T-helper 22 cell (primary cell): ENCODE measurements at places on chromosomes 3 and 15.
A peak's percentile ranks its signal among the peaks of the same experiment; 100 is the strongest.

DNA sequence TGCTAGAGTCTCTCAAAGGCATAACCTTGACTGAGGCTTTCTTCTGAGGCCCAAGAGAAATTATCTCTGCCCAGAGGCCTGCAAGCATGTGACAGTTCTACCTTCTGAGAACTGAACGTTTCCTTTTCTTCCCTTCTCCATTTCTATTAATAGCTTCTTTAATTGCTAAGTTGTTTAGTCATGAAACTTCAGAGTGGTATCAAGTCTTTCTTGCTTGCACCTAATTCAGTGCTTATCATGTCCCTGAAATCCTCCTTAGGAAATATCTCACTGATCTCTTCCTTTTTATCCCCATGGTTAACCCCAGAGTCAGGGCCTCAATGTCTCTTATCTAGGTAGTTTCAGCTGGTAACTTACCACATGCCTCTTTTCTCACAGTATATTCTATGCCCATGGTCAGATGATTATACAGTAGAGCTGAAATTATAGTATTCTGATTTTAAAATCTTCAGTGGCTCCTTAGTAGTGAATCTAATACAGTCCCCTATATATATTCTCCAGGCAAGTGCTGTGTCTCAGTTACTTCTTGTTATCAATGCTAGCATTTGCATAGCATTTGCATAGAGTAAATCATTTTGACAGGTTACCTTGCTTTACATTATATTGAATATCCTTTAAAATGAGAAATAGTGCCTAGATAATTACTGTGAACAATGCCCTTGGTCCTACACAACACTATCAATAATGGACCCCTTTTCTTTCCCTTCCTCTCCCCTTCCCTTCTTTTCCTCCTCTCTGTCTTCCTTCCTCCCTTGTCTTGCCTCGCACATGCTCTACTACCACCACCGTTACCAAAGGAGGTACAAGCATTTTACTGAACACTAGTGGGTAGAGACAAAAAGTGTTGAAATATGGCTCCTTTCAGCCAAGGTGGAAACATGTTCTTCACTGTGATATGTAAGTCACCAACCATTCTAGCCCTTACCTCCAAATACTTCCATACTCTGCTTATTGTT is 33.0 kb downstream of the KBTBD8 start:
- DNase-seq = no peak

- DNase-seq = no peak
Observed at GRCh38 chr3:137165117-137165806, 207.5 kb downstream of the IL20RB start.

GRCh38 chr15:55226127-55226526 is 29.4 kb upstream of the RSL24D1 start:
- no peak for DNase-seq

- DNase-seq = no peak
Observed at GRCh38 chr3:16720367-16720940, 115.2 kb upstream of the DAZL start.

DNA sequence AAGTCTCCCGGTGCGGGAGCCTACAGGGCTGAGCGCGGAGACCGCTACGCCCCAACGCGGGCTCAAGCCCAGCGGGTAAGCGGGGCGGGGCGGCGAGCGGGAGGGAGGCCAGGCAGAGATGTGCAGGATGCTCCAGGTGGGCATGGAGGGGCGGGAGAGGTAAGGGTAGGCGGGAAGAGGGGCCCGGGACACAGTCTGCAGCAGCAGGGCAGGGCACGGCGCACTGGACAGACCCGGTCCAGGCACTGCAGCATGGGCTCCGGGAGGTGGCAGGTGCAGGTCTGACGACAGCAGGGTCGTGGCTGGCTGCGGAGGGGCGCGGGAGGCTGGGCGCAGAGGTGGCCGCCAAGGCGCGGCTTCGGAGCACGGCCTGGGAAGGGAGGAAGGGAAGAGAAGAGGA is 102.8 kb downstream of the GABRB3 start:
- DNase-seq = no peak

DNA sequence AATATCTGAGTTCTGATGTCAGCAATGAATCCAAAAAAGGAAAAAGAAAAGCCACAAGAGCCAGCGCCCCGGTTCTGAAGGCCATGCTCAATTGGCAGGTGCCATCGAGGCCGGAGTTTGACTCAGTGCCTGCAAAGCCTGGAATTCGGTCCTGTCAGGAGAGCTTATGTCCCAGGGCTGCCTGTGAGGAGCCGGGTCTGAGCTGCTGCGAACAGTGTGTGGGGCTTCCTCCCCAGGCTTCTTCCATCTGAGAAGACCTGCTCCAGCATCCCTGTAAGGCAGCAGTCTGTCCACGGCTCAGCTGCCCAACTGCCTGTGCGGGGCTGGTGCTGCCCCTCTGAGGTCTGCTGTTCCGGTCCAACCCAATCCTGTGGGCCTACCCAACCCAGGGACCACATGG is 46.1 kb downstream of the ROPN1B start:
- DNase-seq = no peak

DNA sequence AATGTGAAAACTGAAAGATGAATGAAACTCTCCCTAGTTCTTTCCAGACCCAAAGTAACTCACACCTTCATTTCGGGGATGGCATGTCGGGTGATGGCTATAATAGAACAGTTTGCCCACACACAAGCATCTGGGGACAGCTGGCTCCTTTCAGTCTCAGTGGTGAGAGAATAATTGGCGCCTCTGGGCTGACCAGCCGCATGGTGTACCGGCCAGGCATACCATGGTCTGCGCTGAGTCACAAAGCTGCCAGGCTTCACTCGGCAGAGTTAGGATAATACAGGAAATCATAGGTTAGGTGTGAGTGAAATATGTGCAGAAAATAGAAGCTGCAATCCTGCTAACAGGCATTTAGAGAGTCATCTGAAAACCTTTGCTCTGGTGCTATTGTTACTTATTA is 80.4 kb upstream of the IGF1R start:
- DNase-seq = no peak

DNA sequence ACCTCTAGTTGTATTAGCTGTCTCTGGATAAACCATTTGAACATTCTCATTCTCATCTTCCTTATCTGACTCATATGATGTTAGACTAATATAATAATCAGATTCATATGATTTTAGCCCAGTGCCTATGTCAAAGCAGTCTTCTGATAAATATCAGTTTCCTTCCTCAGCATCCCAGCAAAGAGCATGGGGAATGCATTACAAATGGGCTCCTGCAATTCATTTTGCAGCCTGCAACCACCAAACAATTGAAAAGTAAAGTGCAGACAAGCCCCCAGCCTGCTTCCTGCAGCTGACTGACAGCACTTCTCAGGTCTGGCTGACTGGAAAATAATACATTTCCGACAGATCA is 78.2 kb upstream of the STAC start:
- no peak for DNase-seq

GRCh38 chr15:42343596-42344232 is 15.6 kb upstream of the CAPN3 start:
- DNase-seq = peak; percentile 0

DNA sequence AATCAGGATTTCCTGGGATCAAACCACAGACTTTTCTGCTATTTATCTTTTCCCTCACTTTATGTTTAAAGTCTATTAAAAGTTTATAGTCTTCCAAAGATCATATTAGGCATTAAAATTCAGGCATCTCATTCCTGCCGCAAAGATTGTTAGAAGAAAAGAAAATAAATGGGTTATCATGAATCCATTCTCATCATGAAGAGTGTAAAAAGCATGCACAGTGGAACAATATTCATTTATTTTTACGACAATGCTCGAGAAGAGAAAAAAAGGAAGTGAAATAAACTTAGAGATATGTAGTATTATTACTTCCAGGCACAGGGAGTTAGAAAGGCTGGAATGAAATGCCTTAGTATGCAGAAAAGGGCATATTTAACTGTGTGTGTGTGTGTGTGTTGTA is 213.7 kb upstream of the PLSCR5 start:
- DNase-seq = no peak

DNA sequence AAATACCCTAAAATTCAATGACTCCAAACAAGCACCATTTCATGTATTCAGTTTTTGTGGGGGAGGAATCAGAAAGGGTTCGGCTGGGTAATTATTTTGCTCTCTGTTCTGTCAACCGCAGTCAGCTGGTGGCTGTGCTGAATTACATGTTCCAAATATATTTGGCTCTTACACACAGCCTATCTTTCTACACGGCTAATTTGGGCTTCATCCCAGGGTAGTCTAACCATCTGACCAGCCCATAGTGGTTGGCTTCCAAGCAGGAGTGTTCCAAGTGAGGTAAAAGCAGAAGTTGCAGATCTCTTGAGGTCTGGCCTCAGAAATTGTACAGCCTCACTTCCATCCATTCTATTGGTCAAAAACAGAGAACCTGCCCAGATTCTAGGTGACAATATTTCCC is 760.8 kb upstream of the SEMA6D start:
- DNase-seq = no peak

GRCh38 chr3:25785826-25786225 is 2.6 kb upstream of the NGLY1 start:
- DNase-seq = no peak

- no peak for DNase-seq
Observed at GRCh38 chr3:23242106-23242505, 39.0 kb downstream of the UBE2E2 start.

DNA sequence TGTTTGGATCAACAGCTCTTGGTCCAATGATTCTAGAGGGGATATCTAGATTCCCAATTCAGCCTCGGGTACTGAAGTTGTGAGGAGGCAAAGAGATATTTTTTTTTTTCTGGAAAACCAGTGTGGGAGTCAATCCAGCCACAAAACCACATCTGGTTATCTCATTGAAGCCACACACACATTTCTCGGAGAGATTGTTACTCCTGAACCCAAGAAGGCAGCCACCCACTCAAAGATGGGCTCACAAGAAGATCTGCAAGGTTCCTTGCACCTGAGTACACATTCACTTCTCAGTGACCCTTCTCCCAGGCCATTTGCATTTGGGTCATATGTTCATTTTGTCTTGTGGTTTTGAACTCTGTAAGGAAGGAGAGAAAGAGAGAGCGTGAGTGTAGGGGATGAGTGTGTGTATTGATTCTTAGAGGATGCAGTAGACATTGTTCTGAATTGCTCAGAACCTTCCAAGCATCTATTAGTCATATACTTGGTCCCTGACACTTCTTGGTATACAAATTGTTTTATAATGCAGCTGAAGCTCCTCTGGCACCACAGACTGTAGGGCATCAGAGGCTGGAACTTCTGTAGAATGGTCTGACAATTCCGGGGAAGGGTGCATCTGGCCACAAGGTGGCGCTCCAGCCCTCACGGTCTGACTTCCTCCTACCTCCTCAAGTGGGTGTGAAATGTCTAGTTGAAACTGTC is 39.3 kb upstream of the TRA2B start:
- peak; percentile 43 for DNase-seq

GRCh38 chr3:81581966-81582599 is 179.4 kb downstream of the GBE1 start:
- DNase-seq = no peak

GRCh38 chr3:126578702-126579101 is 20.0 kb upstream of the C3orf22 start:
- no peak for DNase-seq

DNA sequence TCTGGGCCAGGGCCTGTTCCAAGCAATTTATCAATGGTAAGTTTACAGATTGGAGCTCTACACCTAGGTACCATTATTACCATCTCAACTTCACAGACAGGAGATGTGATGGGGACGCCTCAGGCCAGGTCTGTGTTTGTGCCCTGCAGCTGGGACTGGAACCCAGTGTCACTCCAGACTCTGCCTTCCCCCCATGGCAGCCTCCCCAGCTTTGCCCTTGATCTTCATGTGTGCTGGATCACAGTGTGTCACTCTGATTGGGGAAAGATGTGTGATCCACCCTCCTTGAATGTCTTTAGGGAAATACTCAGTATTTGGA is 59.6 kb downstream of the MGLL start:
- no peak for DNase-seq

- DNase-seq = no peak
Observed at GRCh38 chr3:176041812-176042211, 1155.5 kb downstream of the TBL1XR1 start.

GRCh38 chr15:69595009-69595791 is 142.6 kb downstream of the RPLP1 start:
- no peak for DNase-seq

GRCh38 chr3:157823050-157823449 is 283.2 kb downstream of the SHOX2 start:
- DNase-seq = no peak

- no peak for DNase-seq
Observed at GRCh38 chr3:189204167-189204866, 32.5 kb downstream of the TPRG1 start.

GRCh38 chr3:15884132-15884531 is 86.4 kb upstream of the ANKRD28 start:
- no peak for DNase-seq

DNA sequence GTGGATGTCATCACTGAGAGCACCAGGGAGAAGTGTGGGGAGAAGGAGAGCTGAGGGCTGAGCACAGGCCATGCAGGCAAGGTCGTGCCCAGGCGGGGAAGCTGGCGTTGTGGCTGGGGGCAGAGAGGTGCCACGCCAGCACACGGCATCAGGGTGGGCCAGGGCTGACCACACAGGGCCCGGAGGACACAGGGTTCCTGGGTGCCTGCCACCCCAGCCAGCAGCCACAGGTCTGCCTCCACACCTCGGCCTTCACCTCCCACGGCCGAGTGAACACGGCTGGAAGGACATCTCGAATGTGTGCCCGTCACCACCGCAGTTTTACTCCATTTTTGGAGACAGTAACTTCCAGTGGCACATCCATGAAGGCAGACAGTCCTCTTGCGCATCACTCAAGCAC is 77.1 kb downstream of the ATP10A start:
- DNase-seq = no peak

GRCh38 chr3:184574515-184575417 is 13.2 kb downstream of the EPHB3 start:
- DNase-seq = no peak

DNA sequence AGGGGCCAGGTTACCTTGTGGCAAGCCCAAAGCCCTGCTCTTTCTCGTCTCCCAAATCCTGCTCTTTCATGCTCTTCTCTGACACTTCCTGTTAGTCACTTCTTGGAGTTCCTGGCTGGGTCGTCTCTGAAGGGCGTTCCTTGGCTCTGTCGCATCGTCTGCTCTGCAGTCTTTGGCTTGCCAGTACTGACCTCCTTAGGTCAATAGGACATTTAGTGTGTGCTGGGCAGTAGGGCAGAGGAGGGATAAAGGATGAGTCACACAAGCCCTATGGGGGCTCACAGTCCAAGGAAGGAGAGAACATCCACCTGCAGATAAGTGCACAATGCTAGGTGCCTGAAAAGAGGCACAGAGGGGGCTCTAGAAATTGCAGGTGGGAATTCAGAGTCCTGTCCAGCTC is 87.5 kb downstream of the FAM43A start:
- no peak for DNase-seq

DNA sequence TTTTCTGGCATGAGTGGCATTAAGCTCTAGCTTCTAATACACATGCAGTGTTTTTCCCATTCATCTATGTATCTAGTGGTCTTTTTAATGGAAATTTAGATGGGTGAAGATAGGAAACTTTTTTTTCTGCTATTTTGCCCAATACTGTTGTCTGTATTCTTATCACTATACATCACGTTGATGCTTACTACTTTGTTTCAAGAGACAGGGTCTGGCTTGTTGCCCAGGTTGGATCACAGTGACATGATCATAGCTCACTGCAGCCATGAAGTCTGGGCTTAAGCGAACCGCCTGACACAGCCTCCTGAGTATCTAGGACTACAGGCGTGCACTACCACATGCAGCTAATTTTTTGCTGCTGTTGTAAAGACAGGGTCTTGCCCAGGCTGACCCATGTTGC is 84.6 kb downstream of the PEAK1 start:
- no peak for DNase-seq

GRCh38 chr3:61297821-61298220 is 46.6 kb upstream of the FHIT start:
- DNase-seq = no peak

- peak; percentile 17 for DNase-seq
Observed at GRCh38 chr15:64247906-64248541, 85.2 kb upstream of the PPIB start.
